ENCODE measurements at places on chromosomes 3 and 15.

- DNase-seq = no peak
Measured at GRCh38 chr3:46349484-46350261, 4.2 kb upstream of the CCR2 start.

DNA sequence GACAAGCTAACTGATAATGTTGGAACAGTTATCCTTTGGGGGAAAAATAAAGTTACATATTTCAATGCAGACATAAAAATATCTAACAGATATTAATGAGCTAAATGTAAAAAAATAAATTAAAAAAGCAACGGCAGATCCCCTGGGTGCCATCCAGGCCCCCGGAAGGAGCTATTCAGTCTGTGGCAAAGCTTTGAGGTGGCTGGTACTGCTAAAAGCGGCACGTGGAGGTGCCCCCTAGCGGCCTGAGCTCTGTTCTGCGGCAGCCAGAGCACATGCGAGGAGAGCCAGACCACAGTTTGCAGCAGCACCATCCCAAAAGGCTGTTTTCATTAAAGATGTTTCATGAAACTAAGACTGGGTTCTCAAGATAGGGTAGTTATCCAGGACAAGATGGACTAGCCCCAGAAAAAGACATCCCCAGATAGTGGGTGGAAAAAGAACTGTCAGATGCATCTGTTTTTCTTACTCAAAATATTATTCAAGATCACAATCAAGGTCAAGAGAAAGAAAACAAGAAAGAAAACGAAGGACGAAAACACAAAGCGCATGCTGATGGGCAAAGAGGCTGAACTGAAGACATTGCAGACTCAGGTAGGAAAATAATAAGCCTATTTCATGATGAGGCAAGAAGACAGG is 18.7 kb downstream of the AP3S2 start:
- peak; percentile 91 for DNase-seq

GRCh38 chr3:195543500-195544229 is 540 bp upstream of the PPP1R2 start:
- DNase-seq = no peak

- DNase-seq = no peak
Measured at GRCh38 chr15:57345584-57345983, 30.7 kb upstream of the CGNL1 start.

DNA sequence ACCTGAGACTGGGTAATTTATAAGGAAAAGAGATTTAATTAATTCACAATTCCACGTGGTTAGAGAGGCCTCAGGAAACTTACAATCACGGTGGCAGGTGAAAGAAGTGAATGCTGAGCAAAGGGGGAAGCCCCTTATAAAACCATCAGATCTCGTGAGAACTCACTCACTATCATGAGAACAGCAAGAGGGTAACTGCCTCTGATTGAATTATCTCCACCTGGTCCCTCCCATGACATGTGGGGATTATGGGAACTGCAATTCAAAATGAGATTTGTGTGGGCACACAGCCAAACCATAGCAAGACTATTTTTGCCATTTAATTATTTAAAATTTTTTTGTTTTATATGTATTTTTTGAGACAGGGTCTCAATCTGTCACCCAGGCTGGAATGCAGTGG is 27.0 kb upstream of the KCTD6 start:
- peak; percentile 49 for DNase-seq

DNA sequence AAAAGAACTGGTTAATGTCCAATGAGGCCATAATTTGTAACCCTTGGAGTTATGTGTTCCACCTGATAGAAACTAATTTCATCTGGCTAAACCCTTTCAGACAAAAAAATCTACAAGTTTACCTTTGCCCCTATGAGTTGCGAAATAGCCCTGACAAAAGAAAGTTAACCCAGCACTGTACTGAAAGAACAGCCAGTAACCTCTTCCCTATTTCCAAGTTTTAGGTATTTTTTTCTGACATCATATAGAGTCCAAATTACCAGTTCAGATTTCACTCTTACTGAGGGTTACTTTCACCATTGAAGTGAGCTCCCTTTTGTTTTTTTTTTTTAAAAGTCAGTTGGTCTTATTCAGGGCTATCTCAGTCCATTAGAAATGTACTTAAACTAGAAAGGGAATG is 42.8 kb upstream of the PTPRG start:
- DNase-seq = no peak

- DNase-seq = no peak
Measured at GRCh38 chr15:64099379-64099778, 3.6 kb downstream of the SNX1 start.

DNA sequence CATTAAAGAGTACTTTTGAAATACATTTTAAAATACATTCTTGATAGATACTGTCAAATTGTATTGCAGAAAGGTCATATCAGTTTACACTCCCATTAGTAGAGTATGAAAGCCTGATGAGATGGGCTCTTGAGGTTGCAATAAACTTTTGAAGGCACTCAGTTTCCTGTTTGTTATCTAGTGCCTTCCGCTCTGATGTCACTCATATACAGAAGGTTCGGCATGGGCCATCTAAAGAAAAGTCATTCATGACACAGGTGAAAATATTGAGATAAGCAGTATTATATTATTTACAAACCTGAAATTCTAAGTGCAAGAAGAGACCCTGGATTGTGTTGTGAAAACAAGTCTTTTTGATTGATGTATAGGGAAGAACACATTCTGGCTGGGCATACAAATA is 36.5 kb upstream of the DENND4A start:
- no peak for DNase-seq

GRCh38 chr3:152199102-152199840 is 69.5 kb upstream of the MBNL1 start:
- no peak for DNase-seq

DNA sequence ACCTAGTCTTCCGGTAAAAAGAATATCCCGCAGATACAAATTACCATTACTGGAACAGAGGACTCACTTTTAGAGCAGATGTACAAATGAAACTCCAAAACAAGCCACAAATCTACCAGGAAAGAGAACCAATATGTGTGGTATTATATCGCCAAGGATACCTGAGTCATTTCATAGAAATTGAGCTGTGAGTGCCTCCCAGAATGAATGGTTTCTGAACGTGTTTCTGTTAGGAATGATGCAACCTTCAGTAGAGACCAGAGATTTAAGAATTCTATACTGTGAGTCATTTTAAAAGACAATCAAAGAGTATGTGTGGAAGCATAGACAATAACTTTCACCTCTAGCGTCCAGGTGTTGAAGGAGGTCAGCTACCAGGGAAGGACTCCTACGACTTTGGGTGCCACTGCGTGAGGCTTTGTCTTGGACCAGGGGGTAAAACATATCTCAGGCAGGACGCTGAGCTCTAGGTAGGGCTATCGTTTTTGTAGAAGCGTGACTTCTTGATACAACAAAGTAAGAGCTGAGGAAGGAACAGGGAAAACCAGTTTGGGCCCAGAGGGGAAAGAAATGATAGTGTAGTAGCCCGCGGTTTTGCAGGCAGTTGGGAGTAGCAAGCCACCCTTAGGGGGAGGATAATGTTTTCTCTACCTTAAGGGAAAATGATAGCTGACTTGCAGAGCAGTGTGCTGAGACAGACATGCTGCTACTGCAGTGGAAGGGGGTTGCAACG is 210.4 kb downstream of the TP63 start:
- DNase-seq = no peak

DNA sequence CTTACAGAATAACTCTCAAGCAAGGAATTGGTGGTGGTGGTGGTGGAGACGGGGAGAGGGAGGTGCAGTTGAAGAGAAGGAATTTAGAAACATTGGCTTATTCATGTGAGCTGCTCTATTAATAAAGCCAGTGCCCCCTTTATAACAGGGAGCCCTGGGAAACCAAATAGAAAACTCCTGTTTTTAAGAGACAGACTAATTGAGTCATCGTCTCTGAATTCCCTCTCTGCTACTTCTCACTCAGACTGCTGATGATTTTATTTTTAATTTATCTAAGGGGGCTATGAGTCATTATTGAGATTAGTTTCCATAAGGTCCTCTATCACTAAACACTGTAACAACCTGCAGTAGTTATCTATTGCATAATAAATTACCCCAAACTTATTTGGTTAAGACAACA is 145.9 kb upstream of the GALNT15 start:
- DNase-seq = no peak

GRCh38 chr3:43995547-43996378 is 245.9 kb upstream of the TOPAZ1 start:
- peak; percentile 19 for DNase-seq

DNA sequence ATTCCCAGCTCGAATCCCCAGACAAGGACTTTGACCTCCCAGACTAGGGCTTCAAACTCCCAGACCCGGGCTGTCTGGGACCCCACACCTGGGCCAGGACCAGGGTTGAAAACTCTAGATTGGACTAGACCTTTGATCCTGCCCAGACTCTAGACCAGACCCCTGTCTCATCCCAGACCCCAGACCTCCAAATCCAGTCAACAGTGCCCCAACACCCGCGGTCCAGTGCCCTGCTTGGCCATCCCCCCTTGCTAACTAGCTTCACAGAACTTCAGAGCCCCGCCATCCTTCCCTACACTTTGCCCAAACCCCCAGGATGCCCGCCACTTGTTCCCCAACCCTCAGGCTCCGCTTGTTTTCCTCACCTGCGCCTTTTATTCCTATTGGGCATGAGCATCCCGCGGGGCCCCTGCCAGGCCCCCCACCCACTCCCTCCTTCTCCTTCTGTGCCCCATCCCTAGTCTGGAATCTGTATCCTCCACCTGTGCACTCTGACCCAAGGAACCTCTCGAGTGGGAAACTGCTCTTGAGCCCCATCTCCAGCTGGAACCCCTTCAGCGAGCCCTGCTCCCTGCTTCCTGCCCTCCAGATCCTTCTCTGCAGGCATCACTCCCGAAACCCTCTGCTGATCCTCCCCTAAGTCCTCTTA is 604 bp downstream of the GNAI2 start:
- DNase-seq = no peak

DNA sequence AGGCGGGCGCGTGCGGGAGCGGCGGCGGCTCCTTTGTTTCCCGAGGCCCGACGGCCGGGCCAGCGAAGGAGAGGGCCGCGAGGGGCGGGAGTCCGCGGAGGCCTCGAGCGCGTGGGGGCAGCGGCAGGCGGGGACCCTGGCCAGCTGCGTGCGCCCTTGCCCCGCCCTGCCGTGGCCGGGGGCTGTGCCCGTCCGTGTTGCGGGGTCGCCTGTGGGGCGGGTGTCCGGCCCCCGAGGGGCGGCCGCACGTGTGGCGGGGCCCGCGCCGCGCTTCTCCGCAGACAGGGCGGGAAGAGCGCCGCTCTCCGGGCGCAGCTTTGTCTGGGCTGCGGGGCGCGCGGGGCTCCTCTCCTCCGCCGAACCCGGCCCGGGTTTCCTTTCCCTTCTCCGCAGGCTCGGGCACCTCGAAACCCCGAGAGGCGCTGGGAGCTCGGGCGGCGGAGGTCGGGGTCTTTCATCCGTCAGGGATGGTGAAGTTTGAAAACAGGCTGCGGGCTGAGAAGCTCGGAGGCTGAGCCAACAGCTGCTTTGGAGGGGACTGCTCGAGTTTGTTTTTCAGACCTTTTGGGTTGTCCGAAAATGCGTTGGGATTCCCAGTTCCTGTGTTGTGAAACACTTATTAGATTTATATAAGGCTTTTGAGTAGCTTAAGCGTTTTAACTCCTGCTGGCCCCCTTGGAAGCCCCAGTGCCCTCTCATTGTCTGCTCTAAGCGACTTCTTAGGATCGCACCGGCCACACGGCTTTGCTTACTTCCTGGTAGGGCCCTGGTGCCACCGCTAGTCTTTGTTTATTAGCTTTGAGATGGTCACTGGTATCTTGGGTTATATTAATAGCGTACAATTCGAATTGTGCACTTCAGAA is 817 bp downstream of the USP3 start:
- DNase-seq = peak; percentile 58

- no peak for DNase-seq
Measured at GRCh38 chr3:188819939-188820338, 351.8 kb upstream of the TPRG1 start.

DNA sequence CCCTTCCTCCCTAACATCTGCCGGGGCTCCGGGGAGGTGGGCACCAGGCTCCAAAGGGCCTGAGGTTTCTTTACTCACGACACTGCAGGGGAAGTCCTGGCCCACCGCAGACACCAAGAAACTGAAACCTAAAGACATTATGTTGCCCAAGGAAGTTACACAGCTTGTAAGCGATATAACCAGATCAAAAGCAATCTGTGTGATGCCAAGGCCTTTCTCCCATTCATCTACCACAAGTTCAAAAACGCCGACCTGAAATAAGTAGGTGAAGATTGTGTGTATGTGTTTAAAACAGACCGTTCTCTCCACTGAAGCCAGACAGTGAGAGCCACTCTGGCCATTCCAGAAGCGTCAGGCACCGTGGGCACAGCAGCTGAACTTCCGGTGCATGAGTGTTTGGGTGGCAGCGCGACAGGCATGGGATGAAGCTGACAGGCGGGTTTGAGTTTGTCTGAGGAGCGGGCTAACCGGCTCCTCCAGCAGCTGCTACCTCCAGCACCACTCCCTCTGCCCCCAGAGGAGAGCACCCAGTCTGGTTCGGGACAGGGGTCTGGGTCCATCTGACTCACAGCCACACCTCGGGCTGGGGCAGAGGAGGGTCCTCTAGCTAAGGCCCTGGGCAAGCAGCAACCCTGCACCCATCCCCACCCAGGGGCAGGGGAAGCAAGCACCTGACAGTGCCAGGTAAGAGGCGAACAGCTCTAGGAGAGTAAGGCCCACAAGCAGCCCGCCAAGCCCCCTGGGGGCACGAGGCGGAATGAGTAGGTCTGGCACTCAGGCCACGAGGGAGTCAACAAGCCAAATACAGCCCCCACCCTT is 1.3 kb downstream of the TNK2 start:
- peak; percentile 76 for DNase-seq

DNA sequence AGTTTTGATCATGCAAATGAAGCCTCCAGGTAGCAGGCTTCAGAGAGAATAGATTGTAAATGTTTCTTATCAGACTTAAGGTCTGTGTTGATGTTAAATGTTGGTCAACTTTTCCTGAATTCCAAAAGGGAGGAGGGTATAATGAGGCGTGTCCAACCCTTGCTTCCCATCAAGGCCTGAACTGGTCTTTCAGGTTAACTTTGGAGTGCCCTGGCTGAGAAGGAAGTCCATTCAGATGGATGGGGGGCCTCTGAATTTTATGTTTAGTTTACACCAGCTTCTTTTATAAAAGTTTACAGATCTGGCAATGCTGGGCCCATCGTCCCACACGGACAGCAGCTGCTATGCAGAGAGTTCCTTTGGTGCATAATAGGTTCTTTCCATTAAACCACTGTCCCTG is 8.9 kb downstream of the CCDC13 start:
- no peak for DNase-seq

GRCh38 chr15:63908991-63909390 is 75.2 kb upstream of the HERC1 start:
- DNase-seq = no peak

- no peak for DNase-seq
Measured at GRCh38 chr15:82122746-82123400, 77.1 kb upstream of the MEX3B start.

- DNase-seq = no peak
Measured at GRCh38 chr15:91548549-91548948, 305.0 kb upstream of the SLCO3A1 start.

- DNase-seq = peak; percentile 4
Measured at GRCh38 chr3:179967622-179968021, 69.1 kb downstream of the PEX5L start.
